ENCODE measurements at places on chromosomes 4 and X. TPM values are rescaled to one million over a fixed set of nuclear protein-coding genes. Genes with fewer than 3 reads are reported as not detected.
A peak's percentile ranks its signal among the peaks of the same experiment; 100 is the strongest.

- no peak for DNase-seq
- no peak overlapping the region for H3K4me3 ChIP-seq
- H3K36me3 ChIP-seq, result no peaks in the 10 kb centered on the region
- H3K27ac ChIP-seq, result no peak overlapping the region
- H3K27me3 ChIP-seq, result no peaks in the 10 kb centered on the region
These were observed 158.9 kb upstream of the MAD2L1 start for GRCh38 chr4:120225527-120225926.

The HOPX gene
- total RNA-seq, result 14.0 TPM

DNA sequence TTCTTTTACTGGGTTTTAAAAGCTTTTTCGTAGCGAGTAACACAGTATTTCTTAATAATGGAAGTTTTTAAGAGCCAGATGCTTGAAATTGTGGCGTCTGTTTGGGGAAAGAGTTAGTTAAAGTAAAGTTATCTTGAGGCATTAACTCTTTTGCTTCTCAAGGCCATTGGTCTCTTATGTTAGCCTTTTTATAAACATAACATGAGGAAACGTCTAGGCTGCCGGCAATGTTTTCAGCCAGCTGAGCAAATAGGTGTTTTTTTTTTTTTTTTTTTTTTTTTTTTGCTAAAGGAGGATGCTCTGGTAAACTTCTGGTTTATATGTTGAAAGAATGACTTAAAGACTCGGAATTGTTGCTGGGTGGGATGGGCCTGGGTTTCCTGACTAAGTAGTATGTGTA lies 51.1 kb upstream of the RBMX start:
- no peak overlapping the region for H3K27ac ChIP-seq
- H3K27me3 ChIP-seq, result no peaks in the 10 kb centered on the region
- DNase-seq, result no peak
- peaks cover 14% of the 10 kb centered on the region for H3K4me1 ChIP-seq

- no peak overlapping the region for H3K27ac ChIP-seq
- H3K27me3 ChIP-seq, result peaks cover 3% of the 10 kb centered on the region
- no peaks in the 10 kb centered on the region for H3K36me3 ChIP-seq
- no peaks in the 10 kb centered on the region for H3K4me1 ChIP-seq
- no peak overlapping the region for H3K4me3 ChIP-seq
- DNase-seq, result no peak
These were observed 7.5 kb upstream of the CXCL6 start for GRCh38 chr4:73828956-73829355.

DNA sequence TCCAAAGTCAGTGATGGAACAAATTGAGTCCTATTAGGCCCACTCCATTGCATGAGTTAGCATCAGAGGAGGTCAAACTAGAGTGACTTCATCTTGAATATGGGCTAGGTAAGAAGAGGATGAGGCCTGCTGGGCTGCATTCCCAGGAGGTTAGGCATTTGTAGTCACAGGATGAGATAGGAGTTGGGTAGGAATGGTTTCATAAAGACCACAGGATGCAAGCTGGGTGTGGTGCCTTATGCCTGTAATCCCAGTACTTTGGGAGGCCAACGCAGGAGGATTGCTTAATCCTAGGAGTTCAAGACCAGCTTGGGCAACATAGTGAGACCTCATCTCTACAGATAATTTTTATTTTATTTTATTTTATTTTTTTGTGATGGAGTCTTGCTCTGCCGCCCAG lies 26.8 kb downstream of the PDGFRA start:
- no peak overlapping the region for H3K27ac ChIP-seq
- no peak overlapping the region for H3K4me3 ChIP-seq
- DNase-seq, result no peak
- peaks cover 11% of the 10 kb centered on the region for H3K27me3 ChIP-seq
- no peaks in the 10 kb centered on the region for H3K4me1 ChIP-seq

The MSANTD1 gene
- 0.49 TPM for total RNA-seq

GRCh38 chr4:66062921-66063320 lies 392.6 kb upstream of the EPHA5 start:
- DNase-seq, result no peak
- no peak overlapping the region for H3K4me3 ChIP-seq
- H3K27ac ChIP-seq, result no peak overlapping the region
- H3K27me3 ChIP-seq, result no peaks in the 10 kb centered on the region
- H3K36me3 ChIP-seq, result no peaks in the 10 kb centered on the region

DNA sequence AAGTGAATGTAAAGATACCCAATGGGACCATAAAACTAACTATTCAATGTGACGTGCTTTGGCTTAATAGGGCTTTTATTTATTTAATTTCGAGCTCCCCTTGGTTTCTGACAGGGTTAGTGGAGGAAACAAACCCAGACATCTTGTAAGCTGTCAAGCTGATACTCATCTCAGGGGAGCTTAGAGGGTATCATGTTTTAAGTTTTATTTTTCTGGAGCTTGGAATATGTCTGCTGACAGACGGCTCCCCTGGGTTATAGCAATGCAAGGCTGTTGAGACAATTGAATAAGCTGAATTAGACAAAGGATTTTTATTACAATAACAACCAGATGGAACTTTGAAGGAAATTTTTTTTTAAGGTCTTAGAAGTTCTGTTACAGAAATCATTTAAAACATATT lies 456.5 kb downstream of the IL1RAPL1 start:
- H3K27ac ChIP-seq, result no peak overlapping the region
- H3K4me1 ChIP-seq, result no peaks in the 10 kb centered on the region
- H3K27me3 ChIP-seq, result no peaks in the 10 kb centered on the region
- H3K36me3 ChIP-seq, result no peaks in the 10 kb centered on the region
- no peak overlapping the region for H3K4me3 ChIP-seq

GRCh38 chr4:39256436-39256835 lies 74.1 kb downstream of the WDR19 start:
- peaks cover 2% of the 10 kb centered on the region for H3K36me3 ChIP-seq
- H3K27ac ChIP-seq, result no peak overlapping the region
- no peaks in the 10 kb centered on the region for H3K27me3 ChIP-seq
- H3K4me1 ChIP-seq, result no peaks in the 10 kb centered on the region

- H3K4me3 ChIP-seq, result no peak overlapping the region
- peaks cover 48% of the 10 kb centered on the region for H3K4me1 ChIP-seq
- H3K27me3 ChIP-seq, result no peaks in the 10 kb centered on the region
- no peak for DNase-seq
- H3K36me3 ChIP-seq, result peaks cover 5% of the 10 kb centered on the region
These were observed 7.1 kb downstream of the CLOCK start for GRCh38 chr4:55539658-55540057.

The HMGB3 gene
- total RNA-seq, result 33.9 TPM

- no peak overlapping the region for H3K4me3 ChIP-seq
- peaks cover 5% of the 10 kb centered on the region for H3K4me1 ChIP-seq
- no peak overlapping the region for H3K27ac ChIP-seq
- H3K27me3 ChIP-seq, result no peaks in the 10 kb centered on the region
These were observed 61.1 kb upstream of the ARSJ start for GRCh38 chr4:114040319-114041116.

GRCh38 chr4:10354746-10355145 lies 102.5 kb downstream of the ZNF518B start:
- H3K4me3 ChIP-seq, result no peak overlapping the region
- no peak overlapping the region for H3K27ac ChIP-seq
- H3K4me1 ChIP-seq, result no peaks in the 10 kb centered on the region
- no peak for DNase-seq

DNA sequence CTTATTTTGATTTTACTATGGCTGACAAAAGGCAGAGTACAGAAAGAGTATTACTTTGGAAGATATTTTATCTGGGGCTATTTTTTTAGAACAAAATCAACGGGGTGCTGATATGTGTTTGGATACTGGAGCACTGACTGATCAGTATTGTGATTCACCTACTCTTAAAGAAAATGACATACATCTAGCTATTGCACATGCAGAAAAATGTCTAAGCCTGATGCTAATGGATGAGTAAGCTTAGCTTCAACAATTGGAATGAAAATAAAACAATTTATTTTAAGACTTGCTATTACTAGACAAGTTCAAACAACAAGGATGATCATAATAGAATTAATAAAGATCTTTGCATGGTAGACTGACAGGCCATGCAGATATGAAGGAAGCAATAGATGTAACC lies 262.0 kb downstream of the PPP1R2C start:
- no peak overlapping the region for H3K27ac ChIP-seq
- no peak for DNase-seq
- no peaks in the 10 kb centered on the region for H3K27me3 ChIP-seq
- H3K36me3 ChIP-seq, result no peaks in the 10 kb centered on the region

GRCh38 chr4:174053895-174054294 lies 229.6 kb downstream of the FBXO8 start:
- peaks cover 6% of the 10 kb centered on the region for H3K27me3 ChIP-seq
- no peak overlapping the region for H3K4me3 ChIP-seq
- no peak overlapping the region for H3K27ac ChIP-seq

DNA sequence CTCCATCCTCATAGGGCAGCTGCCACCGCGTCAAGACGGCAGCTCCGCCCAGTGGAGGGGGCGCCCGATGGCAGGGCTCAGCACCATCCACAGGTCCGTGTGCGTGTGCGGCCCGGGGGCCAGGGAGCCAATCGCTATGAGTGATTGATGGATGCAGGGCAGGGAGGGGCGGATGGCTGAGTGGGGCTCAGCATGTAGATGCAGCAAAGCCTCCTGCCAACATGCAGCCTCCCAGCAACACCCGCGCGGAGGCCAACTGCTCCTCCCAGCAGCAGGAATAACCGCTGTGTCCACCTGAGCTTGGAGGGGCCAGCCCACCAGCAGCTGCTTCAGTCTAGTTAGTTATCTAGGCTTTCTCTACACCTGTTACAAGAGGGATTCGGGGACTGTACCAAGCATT lies 77.4 kb downstream of the MTMR1 start:
- H3K36me3 ChIP-seq, result no peaks in the 10 kb centered on the region
- H3K4me3 ChIP-seq, result no peak overlapping the region
- H3K27me3 ChIP-seq, result no peaks in the 10 kb centered on the region
- no peak overlapping the region for H3K27ac ChIP-seq

- no peaks in the 10 kb centered on the region for H3K4me1 ChIP-seq
- peak; percentile 43 for DNase-seq
- no peak overlapping the region for H3K27ac ChIP-seq
- no peaks in the 10 kb centered on the region for H3K36me3 ChIP-seq
These were observed 236.1 kb downstream of the OPHN1 start for GRCh38 chrX:68196939-68197791.

- H3K4me1 ChIP-seq, result no peaks in the 10 kb centered on the region
- H3K27me3 ChIP-seq, result no peaks in the 10 kb centered on the region
- no peak overlapping the region for H3K4me3 ChIP-seq
These were observed 733.6 kb downstream of the TRIML1 start for GRCh38 chr4:188872809-188873208.

The ZNF185 gene
- 2.3 TPM for total RNA-seq

- H3K36me3 ChIP-seq, result no peaks in the 10 kb centered on the region
- H3K4me3 ChIP-seq, result no peak overlapping the region
- DNase-seq, result no peak
- peaks cover 47% of the 10 kb centered on the region for H3K27me3 ChIP-seq
These were observed 2.9 kb upstream of the NWD2 start for GRCh38 chr4:37241647-37242046.

Data from activated naive CD4-positive, alpha-beta T cell treated with anti-CD3 and anti-CD28 coated beads for 36 hours (primary cell).